CD4-positive, alpha-beta T cell treated with Interleukin-15 for 1 hour (primary cell): ENCODE measurements at places on chromosomes 16 and 17.

GRCh38 chr17:75476752-75477489 is 20.5 kb downstream of the TMEM94 start:
- no peak for DNase-seq

GRCh38 chr16:1960665-1961630 is 1.6 kb downstream of the NDUFB10 start:
- no peak for DNase-seq

DNA sequence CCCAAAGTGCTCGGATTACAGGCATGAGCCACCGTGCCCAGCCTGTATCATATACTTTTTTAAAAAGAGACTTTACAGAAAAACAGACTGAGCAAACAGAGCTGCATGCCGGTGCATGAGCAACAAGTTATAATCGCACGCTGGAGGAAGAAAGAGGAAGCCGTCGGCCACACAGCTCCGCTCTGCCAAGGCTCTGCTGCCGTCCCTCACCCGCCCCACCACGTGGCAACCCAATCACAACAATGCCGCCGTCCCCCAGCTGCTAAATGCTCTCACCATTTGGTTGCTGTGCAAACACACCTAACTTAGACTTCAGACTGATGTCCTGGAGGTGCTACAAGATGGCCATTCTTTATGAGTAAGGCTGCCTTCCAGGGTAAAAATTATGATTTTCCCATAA is 83.5 kb downstream of the ADCY9 start:
- DNase-seq, result peak; percentile 43

DNA sequence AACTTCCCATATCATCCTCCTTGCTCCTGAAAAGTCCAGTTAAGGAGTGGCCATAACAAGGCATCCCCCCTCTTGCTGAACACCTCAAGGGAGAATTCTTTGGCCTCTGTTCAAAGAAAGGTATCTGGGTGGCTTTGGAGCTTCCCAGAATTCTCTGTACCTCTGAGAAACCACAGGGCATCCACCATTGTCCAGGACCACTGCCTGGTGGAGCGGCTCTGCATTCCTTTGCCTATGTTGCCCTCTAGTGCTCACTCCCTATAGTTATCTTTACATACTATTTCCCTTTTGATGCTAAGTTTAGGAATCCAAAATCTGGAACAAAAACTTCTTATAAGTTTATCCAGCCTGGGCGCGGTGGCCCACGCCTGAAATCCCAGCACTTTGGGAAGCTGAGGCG is 30.3 kb downstream of the CHD9NB start:
- DNase-seq, result no peak

- DNase-seq, result no peak
Observed at GRCh38 chr17:5741810-5742209, 157.5 kb upstream of the NLRP1 start.
